ENCODE measurements at places on chromosomes 4 and X.

DNA sequence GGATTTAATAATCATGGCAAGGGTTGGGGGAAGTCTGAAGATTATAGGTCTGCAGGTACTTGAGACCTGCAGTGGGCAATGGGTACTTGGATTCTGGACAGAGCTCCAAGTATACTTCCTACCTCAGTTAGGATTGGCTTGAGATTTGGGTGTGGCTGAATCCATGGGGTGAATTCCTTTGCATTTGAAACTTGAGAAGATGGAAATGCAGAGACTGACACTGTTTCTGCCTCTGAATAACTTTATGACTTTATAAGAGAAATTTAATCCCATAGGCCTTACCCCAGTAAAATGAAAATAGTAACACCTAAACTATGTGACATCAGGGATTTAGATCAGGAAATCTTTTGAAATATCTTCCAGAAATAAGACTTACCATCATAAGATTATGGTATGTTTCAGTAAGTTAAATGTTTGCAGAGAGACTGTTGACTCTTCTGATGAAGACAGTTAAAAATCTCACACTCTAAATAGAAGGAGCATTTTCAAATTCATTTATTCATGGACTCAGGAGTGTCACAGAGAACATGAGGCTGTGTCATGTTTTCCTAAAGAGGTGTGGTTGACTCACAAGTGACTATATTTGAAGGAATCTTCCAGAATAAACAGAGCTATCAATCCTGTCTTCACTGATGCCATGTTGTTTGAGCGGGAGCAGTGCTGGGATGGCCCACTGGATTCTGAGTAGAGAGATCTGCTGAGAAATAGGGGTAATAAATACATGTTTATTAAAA, 513.5 kb upstream of the NR3C2 start:
- DNase-seq, result no peak

- no peak for DNase-seq
Measured at GRCh38 chrX:119735467-119735866, 22.9 kb upstream of the SOWAHD start.

DNA sequence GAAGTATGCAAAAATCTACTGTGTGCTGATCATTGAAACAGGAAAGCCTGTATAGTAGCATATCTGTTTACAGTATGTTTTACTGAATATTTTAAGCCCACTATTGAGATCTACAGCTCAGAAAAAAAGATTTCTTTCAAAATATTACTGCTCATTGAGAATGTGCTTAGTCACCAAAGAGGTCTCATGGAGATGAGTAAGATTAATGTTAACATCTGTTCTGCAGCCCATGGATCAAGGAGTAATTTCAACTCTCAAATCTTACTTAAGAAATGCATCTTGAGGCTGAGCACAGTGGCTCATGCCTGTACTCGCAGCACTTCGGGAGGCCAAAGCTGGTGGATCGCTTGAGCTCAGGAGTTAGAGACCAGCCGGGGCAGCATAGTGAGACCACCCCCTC, 3.3 kb downstream of the RNF4 start:
- no peak for DNase-seq

DNA sequence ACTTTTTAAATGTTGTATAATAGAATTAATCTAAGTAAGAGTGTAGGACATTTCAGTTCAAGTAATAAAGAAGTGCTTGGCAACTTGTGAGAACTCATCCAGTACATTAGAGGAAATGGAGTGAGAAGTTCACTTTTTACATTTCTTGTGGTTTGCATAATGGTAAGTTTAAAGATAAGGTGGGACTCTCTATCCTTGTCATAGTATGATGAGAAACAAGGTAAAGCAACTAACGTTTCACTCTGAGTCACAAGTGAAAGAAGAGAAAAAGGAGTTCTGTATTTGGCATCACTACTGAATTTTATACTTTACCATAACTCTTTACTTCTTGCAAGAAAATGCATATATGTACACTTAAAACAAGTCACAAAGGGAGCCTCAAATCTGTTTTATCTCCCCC, 219.4 kb downstream of the SLC4A4 start:
- DNase-seq, result no peak

DNA sequence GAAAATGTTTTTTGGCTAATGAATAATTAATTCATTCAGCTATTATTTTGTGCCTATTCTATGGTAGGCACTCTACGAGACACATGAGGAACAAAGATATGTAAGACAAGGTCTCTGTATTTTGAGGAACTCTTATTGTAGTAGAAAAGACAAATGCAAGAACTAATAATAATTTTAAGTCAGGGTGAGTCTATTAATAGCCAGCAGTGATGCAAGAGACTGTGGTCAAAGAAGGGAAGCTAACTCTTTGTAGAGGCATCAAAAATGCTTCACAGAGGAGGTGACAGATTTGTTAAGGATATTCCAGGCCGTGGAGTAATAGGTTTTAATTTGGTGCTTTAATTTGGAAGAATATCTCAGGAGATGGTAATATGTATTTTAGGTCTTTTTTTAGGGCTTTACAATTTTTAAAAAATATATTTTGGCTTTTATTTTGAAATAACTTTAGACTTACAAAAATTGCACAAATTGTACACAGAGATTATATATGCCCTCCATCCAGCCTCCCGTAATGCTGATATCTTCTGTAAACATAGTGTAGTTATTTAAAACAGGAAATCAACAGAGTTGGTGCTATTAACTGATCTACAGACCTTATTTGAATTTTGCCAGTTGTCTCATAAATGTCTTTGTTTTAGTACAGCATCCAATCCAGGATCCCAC, 48.1 kb downstream of the DCLK2 start:
- no peak for DNase-seq

GRCh38 chr4:80069837-80070731, 2.9 kb downstream of the ANTXR2 start:
- no peak for DNase-seq

DNA sequence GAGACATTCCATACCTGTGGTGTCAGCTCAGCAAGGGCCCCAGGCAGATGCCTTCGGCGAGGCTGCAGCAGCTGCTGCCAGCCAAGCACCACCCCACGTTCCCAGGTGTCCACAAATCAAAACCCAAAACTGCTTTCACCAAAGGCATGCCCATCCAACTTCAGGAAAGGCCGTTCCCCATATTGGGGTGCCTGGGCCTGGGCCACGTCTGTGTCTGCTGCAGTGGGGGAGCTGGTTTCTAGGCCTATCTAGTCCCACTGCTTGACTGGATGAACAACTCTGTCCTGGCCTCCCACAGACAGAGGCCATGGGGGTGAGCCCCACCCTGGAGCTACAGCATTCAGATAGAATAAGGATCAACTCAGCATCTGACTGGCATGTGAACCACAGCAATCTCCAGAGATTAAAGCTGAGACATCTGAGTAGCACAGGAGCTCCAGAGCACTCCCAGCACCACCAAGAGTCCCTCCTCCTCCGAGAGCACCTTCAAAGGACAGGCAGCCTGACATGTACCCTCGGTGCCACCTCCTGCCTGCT, 37.0 kb downstream of the NAT8L start:
- no peak for DNase-seq

GRCh38 chrX:17411205-17411604, 36.2 kb downstream of the NHS start:
- no peak for DNase-seq

DNA sequence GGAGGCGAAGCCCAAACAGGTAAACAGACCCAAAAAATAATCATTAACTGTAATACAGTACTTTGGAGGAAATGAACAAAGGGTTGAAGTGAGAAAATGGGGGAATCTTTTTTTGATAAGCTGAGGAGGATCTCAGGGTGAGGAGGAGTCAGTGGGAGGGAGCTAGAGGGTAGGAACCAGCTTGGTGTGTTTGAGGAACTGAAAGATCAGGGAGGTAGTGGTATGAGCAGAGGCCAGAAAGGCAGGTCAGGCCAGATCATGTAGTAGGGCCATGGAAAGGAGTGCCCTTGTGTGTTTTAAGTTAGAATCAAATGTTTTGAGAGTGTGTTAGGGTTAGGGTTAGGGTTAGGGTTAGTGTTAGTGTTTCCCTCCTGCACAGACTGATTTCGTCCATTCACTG, 48.8 kb downstream of the PPP2R2C start:
- DNase-seq, result no peak

DNA sequence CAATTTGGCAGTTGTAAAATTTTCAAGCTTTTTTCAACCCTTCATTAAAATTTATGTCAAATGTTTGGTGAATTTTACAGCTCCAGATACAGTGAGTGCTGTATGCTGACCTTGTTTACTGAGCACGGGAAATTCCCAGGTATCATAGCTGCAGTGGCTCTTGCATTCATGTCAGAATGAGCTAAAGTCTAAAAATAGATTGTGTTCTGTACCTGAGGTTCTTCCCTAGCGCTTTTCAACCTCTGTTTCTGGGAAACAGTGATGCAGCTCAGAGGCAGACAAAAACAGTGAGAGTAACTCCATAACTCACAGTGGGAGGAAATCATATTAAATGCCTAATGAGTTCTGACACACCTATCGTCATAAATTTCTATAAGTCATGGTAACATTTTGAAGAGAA, 393.8 kb upstream of the GNPDA2 start:
- no peak for DNase-seq

DNA sequence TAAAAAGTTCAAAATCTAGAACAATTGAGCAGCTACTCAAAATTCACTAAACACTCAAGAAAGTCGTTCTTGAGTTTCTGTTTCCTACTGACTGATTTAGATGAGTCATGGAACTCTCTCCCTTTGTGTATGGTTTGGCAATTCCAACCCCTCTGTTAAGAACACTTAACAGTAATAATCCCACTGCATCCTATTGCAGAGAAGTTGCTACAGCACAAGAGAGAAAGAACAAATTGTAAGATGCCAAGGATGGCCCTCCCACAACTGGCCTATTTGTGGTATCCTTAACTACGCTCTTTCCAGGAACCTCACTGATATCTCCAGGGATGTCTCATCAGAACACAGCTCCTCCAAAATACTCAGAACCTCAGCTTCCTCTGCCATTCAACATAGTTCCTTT, 701.8 kb upstream of the TENM3 start:
- DNase-seq, result no peak

DNA sequence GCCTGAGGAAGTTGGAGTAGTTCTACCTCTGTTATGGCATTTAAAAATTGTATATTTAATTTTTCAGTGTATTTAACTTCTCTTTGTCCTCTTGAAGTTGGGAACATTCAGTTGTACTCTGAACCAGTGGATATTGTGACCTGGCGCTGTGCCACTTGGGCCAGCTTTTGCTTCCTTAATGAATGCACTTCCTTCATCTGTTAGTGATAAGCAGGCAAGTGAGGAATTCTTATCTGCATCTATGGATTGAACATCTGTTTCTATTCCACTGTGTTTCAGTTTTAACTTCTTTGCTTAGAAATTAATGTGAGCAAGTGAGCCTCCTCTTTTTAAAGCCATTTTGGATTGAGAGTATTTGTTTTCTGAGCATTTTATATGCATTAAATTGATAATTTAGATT, 128.3 kb downstream of the UCHL1 start:
- no peak for DNase-seq

DNA sequence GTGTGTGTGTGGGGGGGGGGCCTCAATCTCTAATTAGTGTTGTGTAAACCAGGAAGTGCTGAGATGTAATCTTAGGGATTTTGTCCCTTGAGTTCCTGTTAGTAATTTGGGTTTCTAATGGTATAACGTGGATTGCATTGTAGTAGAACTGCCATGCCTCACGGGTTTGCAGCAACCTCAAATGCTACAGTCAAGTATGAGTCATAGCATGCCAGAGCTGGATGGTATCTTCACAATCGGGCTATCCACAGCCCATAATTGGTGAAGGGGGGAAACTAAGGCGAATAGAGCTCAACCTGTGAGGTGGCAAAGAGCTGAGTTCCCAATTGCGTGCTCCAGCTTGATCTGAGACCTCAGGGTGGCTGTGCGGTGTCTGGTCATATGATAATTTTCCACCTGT, 2.2 kb upstream of the FMR1NB start:
- DNase-seq, result no peak

GRCh38 chr4:2365913-2366210, 52.6 kb downstream of the ZFYVE28 start:
- no peak for DNase-seq

DNA sequence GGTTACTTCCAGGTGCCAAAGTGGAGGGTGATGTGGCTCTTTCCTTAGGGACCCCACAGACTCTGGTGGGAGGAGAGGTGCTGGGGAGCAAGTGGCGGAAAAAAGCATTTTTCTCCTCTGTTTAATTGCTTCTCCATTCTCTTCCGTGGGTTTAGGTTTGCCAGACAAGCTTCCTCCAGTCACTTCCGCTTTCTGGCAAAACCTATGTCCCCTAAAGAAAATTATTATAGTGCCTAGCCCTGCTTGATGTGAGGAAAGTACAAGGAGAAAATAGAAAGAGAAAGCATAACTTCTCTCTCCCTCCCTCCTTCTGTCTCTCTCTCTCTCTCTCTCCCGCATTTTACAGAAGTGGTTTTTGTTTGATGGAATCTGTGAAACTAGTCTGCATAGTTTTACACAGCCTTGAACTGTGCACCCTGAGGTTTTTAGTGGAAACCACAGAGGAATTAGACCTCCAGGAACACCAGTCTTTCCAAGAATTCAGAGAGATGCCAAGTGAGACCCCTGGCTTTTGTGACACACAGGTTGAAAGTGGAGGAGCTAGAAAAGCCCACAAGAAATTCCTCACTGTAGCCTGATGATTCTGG, 231.1 kb upstream of the ANXA3 start:
- no peak for DNase-seq

DNA sequence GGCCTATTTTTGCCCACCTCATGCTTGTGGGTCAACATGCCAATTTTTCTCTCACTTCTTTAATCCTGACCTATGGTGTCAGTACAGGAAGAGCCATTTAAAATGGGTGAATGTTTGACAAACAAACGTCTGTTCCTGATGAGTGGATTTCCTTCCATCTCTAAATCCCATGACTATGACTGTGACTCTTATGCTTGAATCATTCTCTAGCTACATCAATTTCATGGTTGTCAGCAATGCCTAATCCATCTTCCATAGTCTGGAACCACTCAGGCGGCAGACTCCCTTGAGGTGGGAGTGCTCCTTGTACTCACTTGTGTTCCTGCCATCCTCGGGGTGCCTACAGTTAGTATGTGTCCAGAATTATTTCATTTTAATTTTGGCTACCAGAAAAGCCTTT, 194.9 kb upstream of the RPS6KA3 start:
- no peak for DNase-seq

- no peak for DNase-seq
Measured at GRCh38 chr4:157045507-157046127, 30.3 kb upstream of the GLRB start.

GRCh38 chr4:125393825-125394224, 79.1 kb downstream of the FAT4 start:
- DNase-seq, result no peak

- no peak for DNase-seq
Measured at GRCh38 chr4:119116021-119116420, 19.6 kb upstream of the MYOZ2 start.

GRCh38 chr4:24768006-24768405, 27.4 kb upstream of the SOD3 start:
- DNase-seq, result no peak

DNA sequence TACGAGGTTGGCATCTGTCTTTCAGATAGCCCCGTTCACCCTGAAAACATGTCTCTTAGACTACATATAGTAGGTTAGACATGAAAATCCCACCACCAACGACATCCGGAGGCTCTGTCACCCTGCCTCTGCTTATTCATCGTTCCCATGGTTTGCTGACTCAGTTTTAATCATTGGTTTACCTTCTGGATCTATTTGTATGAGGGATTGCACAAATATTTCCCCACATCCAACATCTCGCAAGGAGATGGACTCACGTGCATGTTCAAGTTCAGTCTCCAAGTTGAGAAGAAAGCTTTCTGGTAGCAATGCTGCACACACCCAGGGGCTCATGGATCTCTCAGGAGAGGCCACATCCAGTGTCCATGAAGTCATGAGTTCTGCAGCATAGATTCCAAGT, 10.8 kb downstream of the CETN2 start:
- DNase-seq, result no peak
